ENCODE measurements at places on chromosomes 1 and 21. TPM values are rescaled to one million over a fixed set of nuclear protein-coding genes. Genes with fewer than 3 reads are reported as not detected.

FCER1A gene
- not detected for total RNA-seq

EMC1 gene
- 59.6 TPM for total RNA-seq

VANGL2 gene
- total RNA-seq, result 8.0 TPM

KRTAP11-1 gene
- total RNA-seq, result not detected

TBX15 gene
- not detected for total RNA-seq

DNAJC28 gene
- total RNA-seq, result 1.2 TPM

VCAM1 gene
- not detected for total RNA-seq

CELSR2 gene
- 14.1 TPM for total RNA-seq

Data from foreskin keratinocyte (primary cell).